ENCODE measurements at places on chromosomes 6 and 20. TPM values are rescaled to one million over a fixed set of nuclear protein-coding genes. Genes with fewer than 3 reads are reported as not detected.

Gene MICB
- 17.2 TPM for total RNA-seq

Gene MYMX
- total RNA-seq: not detected

Gene C20orf96
- total RNA-seq: 3.9 TPM

Gene LY6G6D
- total RNA-seq: not detected

Gene ZNF165
- total RNA-seq: 0.33 TPM

Gene OR2H1
- total RNA-seq: not detected

Gene HLA-DRB1
- total RNA-seq: under 0.01 TPM

Gene HMGCLL1
- 0.51 TPM for total RNA-seq

All from fibroblast of lung (primary cell).